ENCODE measurements at places on chromosomes 11 and 22.
A peak's percentile ranks its signal among the peaks of the same experiment; 100 is the strongest.

DNA sequence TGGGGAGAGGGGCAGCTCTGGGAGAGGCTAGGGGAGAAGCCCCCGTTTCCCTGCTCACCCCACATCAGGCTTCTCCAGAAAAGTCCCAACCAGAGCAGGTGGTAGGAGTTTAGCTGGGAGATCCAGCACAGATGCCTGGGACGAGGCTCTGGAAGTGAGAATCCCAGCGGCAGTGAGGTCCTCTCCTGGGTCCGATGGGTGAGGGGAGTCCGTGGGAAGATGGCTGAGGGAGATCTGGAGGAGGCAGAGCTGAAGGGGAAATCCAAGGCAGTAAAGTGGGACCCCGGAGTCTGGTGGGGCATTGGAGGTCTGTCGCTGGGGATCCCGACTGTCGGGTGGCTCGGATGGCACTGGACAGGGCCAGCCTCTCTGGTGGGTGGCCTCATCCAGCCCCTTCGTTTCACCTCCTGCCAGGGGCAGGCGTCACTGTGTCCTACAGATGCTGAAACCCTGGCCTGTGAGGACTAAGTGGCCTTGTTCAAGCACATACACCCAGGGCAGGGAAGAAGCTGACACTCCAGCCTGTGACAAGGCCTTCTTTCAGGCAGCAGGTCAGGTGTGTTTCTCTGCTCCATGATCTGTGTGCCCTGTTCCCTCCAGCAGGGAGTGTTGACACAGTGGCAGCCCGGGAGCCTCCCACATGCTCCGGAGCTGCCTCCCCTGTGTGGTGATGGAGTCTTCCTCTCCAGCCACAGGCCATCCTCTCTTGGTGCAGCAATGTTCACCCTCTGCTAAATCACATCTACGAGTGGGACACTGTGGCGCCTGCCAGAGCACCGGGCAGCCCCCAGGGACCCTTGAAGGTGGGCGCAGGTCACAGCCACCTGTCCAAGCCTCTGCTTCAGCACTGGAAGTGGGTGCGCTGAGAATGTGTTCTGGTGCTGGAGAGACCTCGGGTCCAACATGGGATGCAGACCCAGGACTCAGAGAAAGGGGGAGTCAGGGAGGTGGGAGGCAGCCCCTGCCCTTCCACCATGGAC, 850.8 kb downstream of the BRD1 start:
- no peak for DNase-seq

DNA sequence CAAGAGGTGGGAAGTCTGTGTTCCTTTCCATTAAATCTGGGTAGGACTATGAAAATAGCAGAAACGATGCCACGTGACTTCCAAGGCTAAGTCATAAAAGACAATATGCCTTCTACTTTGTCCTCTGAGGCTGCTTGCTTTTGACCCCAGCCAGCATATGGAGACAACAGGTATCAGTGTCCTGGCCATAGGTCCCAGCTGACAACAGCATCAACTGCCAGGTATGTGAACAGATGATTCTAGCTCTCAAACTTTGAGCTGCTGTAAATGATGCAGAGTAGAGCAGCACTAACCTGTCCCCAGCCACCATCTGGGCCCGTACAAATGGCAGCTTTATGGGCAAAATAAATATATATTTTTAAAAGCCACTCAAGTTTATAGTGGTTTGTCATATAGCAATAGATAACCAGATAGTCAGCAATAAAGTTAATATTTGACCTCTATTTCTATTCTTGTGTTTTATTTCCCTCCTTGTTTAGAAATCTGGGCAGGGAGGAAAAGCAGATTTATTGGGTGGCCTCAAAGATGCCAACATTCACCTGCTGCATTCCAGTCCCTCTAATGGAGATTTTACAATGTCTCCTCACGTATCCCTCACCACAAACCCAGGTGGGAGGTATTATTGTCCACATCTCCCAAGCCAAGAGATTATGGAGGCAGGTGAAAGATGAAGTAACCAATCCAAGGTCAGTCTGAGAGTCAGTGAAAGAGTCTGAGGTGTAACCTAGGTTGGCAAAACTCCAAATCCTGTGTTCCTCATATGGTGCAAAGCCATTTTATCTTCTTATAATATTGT, 209.6 kb upstream of the LARGE1 start:
- DNase-seq: no peak

- no peak for DNase-seq
These were observed 1.7 kb downstream of the KLHDC7B start for GRCh38 chr22:50547263-50547985.

GRCh38 chr11:31780078-31780477, 31.0 kb downstream of the PAX6 start:
- no peak for DNase-seq

GRCh38 chr11:34775417-34775888, 140.7 kb downstream of the APIP start:
- DNase-seq: no peak

DNA sequence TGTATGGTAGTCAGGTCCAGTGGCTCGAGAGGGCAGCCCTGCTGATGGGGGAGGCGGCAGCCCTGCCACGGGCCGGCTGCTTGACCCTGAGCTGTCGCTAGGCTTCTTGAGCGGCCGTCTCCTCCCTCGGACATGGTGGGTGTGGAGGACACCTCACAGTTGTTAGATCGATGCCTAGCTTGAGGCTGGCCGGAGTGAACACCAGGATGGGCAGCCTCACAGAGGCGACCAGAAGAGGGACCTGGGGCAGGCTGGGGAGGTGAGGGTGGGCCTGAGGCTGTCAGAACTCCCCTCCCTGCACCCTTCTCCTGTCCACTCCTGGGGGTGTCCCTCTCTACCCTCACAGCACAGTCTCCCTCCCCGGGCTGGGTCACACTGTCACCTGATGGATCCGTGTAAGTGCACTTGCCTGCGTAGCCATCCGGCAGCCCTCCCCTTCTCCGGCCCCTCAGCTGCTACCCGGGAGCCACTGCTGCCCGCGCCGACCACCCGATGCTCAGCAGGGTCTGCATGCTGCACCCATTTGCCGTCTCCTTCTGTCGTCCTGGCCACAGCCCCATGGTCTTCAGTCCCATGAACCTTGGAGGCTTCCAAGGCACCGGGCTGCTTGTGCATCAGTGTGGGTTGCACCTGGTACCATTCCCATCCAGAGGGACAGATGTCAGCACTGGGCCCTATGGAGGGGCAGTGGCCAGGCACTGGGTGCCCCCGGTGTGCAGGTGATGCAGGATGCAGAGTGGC, 394.1 kb downstream of the TBC1D22A start:
- DNase-seq: no peak

DNA sequence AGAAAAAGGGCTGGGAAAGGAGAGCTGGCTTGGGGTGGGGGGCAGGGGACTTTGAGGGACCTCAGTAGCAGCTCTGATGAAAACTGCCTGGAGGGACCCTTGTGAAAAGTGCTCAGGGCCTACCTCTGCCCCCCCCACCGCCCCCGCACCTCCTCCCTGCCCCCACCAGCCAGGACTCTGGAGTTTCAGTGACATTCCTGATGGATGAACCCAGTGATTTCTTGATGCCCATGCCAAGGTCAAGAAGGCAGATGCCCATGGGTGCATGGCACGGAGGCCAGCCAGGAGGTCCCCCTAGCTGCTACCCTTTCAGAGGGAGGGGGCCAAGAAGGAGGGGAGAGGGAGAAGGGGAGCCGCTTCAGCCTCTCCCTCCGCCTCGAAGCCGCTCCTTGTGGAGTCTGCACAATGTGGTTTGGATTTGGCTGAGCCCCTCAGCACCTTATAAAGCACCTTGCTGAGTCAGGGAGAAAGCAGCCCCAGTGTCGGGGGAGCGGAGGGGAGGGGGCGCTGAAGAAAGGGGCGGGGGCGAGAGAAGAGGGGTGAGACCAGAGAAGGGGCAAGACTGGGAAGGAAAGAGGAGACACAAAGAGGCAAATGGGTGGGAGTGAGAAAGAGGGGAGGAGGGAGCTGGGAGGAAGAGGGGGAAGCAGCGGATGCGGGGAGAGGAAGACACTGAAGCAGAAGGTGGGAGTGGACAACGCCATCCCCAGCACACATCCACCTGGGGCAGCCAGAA, 2.1 kb upstream of the CLCF1 start:
- no peak for DNase-seq

GRCh38 chr11:103924166-103925013, 112.0 kb upstream of the DDI1 start:
- no peak for DNase-seq

- no peak for DNase-seq
These were observed 116.9 kb downstream of the STK33 start for GRCh38 chr11:8477151-8477550.

DNA sequence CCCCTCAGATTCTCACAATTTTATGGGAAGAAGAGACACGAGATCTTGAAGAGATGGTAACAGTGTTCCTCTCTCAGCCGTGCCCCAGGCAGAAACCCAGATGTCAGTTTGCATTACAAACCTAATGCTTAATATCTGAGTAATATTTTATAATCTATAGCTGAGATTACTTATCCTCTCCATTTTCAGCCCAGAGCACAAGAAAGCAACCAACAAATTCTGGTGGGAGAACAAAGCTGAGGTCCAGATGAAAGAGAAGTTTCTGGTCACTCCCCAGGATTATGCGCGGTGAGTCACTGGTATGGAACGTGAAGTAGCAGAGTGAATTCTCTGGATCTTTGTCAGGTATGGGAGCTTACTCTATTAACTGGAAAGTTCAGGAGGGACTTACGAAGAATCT, 884 bp downstream of the CENATAC start:
- peak; percentile 28 for DNase-seq
